ENCODE measurements at places on chromosomes 1 and 21. TPM values are rescaled to one million over a fixed set of nuclear protein-coding genes. Genes with fewer than 3 reads are reported as not detected.

The C1QA gene
- 60.4 TPM for total RNA-seq

The WNT9A gene
- total RNA-seq, result 1.7 TPM

The NEK2 gene
- 4.9 TPM for total RNA-seq

DNA sequence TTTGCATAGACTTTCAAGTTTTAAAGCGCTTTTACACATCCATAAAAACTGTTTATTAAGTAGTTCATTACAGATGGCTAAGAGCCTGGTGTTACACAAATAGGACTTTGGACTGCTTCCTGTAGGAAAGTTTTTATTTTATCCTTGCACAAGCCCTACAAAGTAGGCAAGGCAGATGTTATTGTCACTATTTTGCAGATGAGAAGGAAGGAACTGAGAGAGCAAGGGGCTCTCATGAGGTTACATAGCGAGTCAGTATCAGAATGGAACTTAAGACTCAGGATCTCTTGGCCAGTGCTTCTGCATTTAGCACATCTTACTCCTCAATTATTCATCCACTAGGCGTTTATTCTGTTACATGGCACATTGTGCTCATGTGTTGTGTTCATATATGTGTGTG lies 2.6 kb upstream of the MAPKAPK2 start:
- DNase-seq, result no peak

DNA sequence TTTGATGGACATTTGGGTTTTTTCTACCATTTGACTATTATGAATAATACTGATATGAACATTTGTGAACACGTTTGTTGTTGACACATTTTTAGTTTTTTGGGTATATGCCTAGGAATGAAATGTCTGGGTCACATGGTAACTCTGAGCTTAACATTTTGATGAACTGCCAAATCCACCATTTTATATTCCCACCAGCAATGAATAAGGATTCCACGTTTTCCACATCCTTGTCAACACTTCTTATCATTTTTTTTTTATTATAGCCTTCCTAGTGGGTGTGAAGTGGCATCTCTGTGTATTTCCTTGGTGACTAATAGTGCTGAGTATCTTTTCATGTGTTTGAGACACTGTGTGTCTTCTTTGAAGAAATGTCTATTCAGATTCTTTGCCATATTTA lies 67.6 kb downstream of the RASAL2 start:
- DNase-seq, result no peak

The VTCN1 gene
- not detected for total RNA-seq

GRCh38 chr21:46051821-46052675 lies 45.9 kb upstream of the COL6A2 start:
- peak; percentile 6 for DNase-seq

The LRRC71 gene
- total RNA-seq, result not detected

The A3GALT2 gene
- total RNA-seq, result not detected

- no peak for DNase-seq
Measured at GRCh38 chr1:153032073-153032472, 1.1 kb downstream of the SPRR1B start.

DNA sequence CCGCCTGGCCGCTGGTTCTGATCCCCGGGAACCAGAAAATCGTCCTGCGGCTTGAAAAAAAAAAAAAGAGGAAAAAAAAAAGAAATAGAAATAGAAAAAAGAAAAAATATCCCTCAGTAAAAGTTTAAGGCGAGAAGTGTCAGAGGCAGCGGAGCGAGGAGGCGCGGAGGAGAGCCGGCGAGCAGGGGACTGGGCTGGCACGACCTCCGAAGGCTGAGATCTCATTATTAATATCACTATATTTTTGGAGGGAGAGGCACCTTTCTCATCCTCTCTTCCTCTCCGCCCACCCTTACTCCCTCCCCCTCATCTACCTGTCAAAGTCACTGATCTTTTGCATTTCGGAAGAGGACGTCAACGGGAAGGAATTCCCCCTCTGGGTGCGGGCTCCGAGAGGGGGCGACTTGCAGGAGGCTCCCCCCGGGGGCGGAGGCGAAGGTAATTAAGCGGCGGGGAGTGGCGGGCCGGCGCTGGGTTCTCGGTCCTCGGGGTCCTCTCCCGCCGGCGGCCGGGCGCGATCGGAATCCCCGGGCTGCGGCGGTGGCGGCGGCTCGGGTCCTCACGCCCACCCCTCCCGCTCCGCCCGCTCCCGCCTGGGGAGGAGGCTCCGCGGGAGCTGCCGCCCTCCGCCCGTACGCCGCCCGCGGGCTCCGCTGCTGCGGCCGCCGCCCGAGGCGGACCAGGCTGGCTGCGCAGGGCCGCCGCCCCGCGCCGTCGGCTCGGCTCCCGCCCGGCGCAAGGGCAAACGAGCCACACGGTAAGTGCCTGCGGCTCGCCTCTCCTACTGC lies at the start of gene NTNG1:
Gene NTNG1, plus strand, starts transcription at position 337 of the 788 bp plus-strand sequence.
- no peak for DNase-seq

The MPC2 gene
- 56.2 TPM for total RNA-seq

DNA sequence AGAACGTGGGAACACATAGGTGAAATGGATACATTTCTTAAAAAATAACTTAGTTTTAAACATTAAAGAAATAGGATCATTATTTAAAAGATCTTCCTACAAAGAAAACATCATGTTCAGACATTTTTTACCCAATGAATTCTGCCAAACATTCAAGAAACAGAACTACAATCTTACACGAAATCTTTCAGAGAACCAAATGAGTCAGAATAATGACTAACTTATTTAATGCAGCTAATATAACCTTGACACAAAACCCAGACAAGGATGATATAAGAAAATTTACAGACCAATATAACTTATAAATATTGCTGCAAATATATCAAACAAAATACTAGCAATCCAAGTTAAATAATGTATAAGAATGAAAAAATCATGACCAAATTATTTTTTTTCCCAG lies 220.1 kb upstream of the KCNK2 start:
- no peak for DNase-seq

DNA sequence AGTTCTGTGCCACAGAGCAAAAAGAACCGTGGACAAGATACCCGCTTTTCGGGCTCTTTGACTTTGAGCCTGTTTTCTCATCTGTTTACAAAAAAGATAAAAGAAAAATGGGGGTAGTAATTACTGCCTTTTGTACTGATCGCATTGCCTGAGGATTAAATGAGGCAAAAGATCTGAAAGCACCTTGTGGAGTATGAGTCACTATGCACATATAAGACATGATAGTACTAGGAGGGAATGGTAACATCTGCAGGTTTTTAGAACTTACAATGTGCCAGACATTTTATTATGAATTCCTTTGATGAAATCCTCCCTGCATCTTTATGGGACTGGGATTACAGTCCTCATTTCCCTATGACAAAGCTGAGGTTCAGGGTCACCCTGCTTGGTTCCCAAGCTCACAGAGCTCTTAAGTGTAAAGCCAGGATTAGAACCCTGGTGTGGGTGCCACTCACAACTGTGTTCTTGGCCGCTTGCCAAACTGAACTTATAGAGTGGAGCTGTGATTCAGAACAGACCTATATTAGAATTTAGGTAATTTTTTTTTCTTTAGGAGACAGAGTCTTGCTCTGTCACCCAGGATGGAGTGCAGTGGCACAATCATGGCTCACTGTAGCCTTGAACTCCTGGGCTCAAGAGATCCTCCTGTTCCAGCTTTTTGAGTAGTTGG lies 1.8 kb downstream of the DISC1 start:
- DNase-seq, result peak; percentile 24

The DIO1 gene
- total RNA-seq, result not detected

GRCh38 chr1:77036560-77036959 lies 169.3 kb downstream of the ST6GALNAC5 start:
- peak; percentile 34 for DNase-seq

GRCh38 chr21:38330666-38331065 lies 73.9 kb downstream of the KCNJ15 start:
- no peak for DNase-seq

- DNase-seq, result peak; percentile 28
Measured at GRCh38 chr1:152159144-152159543, at the start of gene RPTN. RPTN (minus strand) TSS chr1:152159228; CDS start chr1:152157889, 1,339 bp downstream.

The KDF1 gene
- 17.1 TPM for total RNA-seq

DNA sequence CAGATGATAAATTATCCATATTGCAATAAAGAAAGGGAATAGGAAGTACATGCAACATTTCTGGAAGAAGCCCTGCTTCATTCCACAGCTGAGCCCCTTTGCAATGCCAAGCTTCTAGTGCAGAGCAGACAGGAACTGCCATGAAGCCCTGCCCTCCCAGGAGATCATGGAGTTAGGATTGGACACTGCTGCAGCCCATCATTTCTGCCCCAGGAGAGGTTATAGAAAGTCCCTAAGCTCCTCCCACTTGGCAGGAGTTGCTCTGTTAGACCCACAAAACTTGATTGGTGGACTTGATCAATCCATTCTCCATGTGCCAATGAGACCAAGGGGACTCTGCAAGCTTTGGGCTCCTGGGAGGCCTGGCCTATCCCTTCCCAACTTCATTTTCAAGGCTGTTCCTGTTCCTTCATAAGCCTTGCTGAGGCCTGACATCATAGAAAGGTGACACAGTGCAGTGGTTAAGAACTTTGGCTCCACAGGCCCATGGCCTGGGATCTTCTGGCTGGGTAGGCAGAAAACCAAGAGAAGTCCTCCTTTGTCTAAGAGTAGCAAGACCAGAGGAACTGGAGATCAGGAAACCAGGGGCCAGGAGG lies 1.3 kb upstream of the LAPTM5 start:
- no peak for DNase-seq

GRCh38 chr21:14495075-14495474 lies 51.0 kb downstream of the SAMSN1 start:
- DNase-seq, result no peak

- DNase-seq, result peak; percentile 35
Measured at GRCh38 chr21:36699546-36700294, 805 bp downstream of the SIM2 start.

GRCh38 chr1:179047636-179047997 lies 21.9 kb downstream of the FAM20B start:
- DNase-seq, result no peak

DNA sequence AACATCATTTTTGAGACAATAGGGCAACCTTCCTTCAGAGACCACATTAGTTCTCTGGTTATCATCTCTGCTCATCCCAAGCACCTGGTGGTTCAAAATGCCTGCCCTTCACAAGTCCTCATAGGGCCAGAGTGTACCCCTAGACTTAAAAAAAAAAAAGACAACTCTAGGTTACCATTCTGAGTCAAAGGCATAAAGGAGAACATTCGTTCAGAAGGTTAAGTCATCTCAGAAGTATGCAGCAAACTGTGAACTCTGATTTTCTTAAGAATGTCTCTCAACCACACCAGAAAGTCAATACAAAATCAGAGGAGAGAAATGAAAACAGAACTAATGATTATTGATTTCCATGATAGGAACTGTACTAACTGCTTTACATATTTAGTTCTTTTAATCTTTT lies 9.2 kb upstream of the BEND5 start:
- DNase-seq, result no peak

DNA sequence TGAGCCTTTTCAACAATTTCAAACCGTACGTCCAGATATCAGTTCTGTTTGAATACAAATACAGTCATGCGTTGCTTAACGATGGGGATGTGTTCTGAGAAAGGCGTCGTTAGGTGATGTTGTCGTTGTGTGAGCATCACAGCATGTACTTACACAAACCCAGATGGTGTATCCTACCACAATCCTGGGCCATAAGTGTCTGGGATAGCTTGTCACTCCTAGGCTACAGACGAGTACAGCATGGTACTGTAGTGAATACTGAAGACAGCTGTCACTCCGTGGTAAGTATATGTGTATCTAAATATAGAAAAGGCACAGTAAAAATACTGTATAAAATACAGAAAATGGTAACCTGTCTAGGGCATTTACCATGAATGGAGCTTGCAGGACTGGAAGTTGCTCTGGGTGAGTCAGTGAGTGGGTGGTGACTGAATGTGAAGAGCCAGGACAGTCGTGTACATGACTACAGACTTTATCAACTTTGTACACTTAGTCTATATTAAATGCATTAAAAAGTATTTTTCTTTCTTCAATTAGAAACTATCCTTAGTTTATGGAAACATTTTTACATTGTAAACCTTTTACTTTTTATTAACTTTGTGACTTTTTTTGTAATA lies 10.5 kb upstream of the OR2W3 start:
- no peak for DNase-seq

- peak; percentile 89 for DNase-seq
Measured at GRCh38 chr1:21641967-21642739, 27.0 kb downstream of the RAP1GAP start.

GRCh38 chr21:35222021-35222420 lies 172.9 kb upstream of the RUNX1 start:
- DNase-seq, result no peak

The HRNR gene
- total RNA-seq, result not detected

DNA sequence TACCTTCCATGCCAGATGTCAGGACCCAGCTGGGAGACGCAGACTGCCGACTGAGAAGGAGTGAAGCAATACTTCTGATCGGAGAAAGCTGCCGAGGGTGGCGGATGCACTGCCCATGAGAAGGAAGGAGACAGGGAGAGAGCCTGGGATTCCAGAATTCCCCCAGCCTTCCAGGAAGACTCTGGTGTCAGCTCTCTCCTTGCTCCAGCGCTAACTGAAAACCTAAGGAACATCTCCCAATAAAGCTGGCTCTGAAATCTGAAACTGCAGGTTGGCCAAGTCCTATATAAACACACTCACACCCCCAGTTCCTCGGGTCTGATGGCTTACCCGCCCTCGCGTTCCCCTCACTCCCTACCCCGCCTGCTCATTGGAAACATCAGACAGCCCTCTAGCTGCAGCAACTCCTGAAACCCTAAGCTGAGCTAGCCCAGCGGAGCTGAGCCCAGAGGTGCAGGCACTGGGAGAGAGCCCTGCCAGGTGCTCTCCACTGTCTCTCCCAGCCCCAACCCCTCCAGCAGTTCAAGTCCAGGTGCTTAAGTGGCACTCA lies 52.3 kb downstream of the PLEKHA6 start:
- DNase-seq, result peak; percentile 82

The KCNE2 gene
- total RNA-seq, result 126 TPM

DNA sequence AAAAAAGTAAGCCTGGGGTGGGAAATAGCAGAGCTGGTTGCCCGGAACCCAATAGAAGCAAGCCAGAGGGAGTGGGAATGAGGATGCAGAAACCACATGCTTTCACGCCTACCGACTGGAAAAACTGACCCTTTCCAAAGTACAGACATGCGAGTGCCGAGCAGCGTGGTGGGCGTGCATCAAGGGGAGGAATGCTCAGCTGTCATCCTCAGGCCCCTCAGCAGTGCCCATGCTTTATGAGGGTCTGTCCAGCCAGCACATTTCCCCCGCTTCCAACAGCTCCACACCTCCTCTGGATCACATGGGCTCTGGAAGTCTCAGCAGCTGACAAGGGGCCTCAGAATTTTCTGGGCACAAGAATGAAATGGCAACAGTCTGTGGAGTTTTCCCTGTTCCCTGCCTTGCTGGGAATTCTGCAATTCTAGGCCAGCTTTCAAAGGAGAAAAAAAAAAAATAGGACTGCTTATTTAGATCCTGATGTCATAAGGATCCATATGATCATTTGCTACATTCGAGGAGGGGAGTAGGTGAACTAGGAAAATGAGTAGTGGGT lies 19.1 kb upstream of the IKBKE start:
- DNase-seq, result no peak

- no peak for DNase-seq
Measured at GRCh38 chr1:38536089-38536488, 323.5 kb downstream of the RRAGC start.

- no peak for DNase-seq
Measured at GRCh38 chr1:3179471-3179870, 110.5 kb downstream of the PRDM16 start.

Data from stomach (tissue), 19 donors.